Epithelial cell of umbilical artery (primary cell): ENCODE measurements at places on chromosomes 5 and 9. TPM values are rescaled to one million over a fixed set of nuclear protein-coding genes. Genes with fewer than 3 reads are reported as not detected.

PCDHGB4 gene
- total RNA-seq: 4.9 and 10.1 TPM in 2 replicates

CCDC183 gene
- total RNA-seq: under 0.01 and 0.46 TPM in 2 replicates

LRRC70 gene
- 27.7 and 42.6 TPM in 2 replicates for total RNA-seq

SYK gene
- total RNA-seq: not detected in 2 replicates

NR6A1 gene
- total RNA-seq: under 0.01 and 0.46 TPM in 2 replicates
